ENCODE measurements at places on chromosomes 4 and X.

DNA sequence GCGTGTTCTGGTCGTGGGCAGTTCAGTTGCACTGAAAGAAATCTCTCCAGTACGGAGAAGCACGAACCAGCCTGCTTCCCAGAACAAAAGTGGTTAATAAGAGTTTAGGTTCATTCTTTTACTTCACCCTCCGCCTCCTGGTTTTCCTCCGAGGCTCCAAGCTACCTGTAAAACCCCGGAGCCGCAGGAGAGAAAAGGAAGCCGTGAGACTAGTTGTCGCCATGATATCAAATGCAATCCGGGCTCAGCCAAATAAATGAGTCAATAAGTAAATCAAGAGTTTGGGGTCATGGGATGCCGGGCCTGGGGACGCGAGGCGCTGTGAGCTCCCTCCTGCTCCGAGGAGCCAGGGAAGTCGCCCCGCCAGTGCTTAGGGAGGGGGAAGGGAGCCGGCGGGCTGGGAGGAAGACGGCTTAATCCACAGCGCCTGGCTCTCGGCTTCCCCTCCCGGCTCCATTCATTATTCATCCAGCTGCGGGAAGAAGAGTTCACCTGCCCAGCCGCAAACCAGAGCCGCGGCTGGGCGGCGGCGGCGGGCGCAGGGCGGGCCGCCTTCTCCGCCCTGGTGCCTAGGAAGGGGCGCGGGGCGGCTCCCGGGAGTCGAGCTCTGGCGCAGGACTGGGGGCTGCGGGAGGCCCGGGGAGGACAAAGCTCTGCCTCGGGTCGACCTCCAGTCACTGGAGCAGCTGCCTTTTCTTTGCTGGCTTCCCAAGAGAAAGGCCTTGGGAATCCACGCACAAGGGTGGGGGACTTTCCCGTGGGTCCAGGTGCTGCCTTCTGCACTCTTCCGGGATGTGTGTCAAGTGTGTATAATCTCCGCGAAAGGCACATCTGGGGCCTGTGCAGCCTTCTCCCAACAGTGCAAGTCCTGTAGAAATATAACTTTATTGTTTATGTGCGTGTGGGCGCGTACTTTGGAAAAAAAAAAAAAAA lies 1.7 kb downstream of the FRAS1 start:
- peak; percentile 5 for DNase-seq

DNA sequence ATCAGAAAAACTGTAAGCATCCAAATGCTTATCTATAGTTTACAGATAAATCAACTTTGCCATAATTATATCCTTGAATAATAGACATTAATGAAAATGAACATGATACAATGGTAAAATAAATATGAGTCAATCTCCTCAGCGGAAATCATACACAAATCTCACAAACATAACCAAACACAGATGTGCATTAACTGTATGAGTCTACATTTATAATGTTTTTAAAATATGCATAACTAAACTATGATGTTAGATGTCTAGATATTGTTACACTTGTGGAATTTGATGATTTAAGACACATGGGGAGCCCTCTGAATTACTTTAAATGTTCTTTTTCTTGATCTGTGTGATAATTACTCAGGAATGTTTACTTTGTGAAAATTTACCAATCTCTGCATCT lies 951.2 kb downstream of the TECRL start:
- DNase-seq = no peak

DNA sequence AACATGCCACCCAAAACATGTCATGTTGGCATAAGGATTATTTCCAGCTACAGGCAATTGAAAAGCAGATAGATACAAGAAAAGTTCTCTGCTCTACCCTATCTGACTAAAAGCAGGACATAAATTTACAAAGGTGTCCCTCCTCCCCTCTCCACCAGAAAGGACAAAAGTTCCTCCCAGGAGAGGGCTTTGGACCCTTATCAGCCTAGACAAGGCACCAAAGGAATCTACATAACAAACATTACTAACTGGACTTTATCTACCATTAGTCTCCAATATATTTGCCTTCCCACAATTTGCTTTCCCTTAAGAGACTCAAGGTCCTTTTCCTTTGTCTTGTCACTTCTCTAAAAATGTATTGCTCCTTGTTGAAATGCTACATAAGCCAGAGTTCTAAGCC lies 55.6 kb downstream of the ADGRA3 start:
- no peak for DNase-seq

GRCh38 chrX:118355225-118355920 lies 9.5 kb downstream of the WDR44 start:
- DNase-seq = no peak

- DNase-seq = no peak
Measured at GRCh38 chrX:12583543-12583942, 207.7 kb upstream of the PRPS2 start.

GRCh38 chr4:66606908-66607307 lies 936.6 kb upstream of the EPHA5 start:
- no peak for DNase-seq

GRCh38 chr4:184885602-184886001 lies 59.8 kb upstream of the ACSL1 start:
- no peak for DNase-seq
